ENCODE measurements at places on chromosomes 1 and 21. TPM values are rescaled to one million over a fixed set of nuclear protein-coding genes. Genes with fewer than 3 reads are reported as not detected.

DNA sequence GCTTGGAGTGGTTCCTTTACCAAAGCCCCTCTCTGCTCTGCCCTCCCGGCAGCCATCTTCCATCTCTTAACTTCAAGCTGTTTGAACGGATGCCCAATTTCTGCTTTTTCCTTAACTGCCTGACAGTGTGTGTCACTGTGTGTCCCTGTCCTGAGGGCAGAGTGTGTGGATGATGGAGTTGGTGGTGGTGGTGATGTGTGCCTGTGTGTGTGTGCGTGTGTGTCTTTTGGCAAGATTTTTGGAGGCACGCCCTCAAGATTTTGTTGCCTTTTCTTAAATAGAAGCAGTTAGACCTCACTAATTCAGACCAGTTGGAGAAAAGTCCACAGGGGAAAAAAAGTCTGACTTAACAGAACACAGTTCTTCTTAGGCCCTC is 30.3 kb downstream of the SERTAD4 start:
- no peak for DNase-seq

The TMEM125 gene
- total RNA-seq: 8.3 TPM

- DNase-seq: no peak
Observed at GRCh38 chr1:207649865-207650580, 5.1 kb downstream of the CR1L start.

GRCh38 chr21:45030682-45031570 is 43.5 kb upstream of the ADARB1 start:
- DNase-seq: no peak

- no peak for DNase-seq
Observed at GRCh38 chr1:3397311-3397710, 57.2 kb upstream of the ARHGEF16 start.

DNA sequence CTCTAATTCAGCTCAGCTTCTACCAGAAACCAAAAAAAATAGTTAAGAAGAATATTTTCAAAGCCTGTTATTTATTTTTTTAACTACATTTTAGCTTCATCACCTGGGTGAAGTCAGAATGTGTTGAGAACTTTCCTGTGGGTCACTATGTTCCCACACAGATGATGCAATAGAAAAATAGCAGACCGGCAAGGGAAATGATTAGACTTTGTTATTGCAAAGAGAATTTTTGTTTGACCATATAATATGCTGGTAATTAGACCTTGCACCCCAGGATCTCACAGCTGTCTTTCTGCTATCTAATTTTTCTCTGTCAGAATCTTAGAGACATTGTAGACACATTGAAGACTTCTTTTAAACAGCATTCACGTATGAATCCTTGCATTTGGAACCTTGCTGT is 299.3 kb downstream of the TBX15 start:
- DNase-seq: no peak

The LIPI gene
- not detected for total RNA-seq

DNA sequence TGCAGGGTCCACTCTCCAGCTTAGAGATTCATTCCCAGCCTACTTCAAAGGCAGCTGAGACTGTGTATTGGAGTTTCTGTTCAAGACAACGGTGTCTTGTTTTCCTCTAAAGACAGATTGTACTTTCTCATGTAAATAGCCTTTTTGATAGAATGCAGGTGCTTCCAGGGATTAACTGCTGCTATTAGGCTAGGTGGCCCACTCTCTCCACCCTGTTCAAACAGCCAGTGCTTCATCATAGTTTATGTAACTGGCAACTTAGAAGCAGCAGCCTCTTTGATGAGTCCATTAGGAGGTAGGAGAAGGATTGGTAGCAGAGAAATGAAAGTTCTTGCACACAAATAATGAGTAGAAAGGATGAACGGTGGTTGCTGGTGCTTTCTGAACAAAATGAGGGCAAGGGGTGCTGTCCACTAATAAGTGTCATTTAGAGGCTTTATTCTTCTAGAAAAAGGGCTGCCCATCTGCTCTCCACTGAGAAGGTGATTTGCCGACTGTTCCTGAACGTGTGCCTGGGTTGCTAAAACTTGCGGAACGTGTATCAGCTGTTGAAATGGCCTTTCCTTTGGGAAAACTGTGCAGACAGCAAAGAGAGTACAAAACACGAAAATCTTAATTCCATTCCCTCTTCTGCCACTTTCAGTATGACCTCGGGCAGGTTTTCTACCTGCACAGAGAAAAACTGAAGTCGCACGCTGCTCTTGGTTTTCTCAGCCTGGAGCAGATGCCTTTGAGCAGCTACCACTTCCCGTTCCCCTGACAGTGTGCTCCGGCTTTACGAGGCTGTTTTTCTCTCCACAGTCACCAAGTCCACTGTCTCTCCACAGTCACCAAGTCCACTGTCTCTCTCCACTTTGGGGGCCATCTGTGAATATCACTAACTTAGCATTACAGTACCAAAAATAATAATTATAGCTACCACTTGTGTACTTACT is 228.9 kb downstream of the KIF26B start:
- no peak for DNase-seq

DNA sequence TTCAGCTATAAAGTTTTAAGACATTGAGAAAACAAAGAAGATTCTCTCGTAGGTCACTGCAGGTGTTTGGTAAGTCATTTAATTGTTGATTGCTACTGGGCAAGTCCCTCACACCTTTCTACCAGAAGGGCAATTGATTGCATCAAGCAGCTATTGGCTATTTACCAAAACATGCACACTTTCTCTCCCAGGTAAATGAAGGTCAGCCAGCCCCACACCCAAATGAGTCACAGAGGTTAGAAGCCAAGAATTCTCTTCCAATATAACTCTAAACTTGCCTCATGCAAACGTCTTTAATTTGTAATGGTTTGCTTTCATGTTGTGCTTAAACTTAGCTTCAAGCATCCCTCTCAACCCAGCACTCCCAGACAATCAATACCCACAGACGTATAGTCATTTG is 475.3 kb upstream of the ADGRL2 start:
- no peak for DNase-seq

DNA sequence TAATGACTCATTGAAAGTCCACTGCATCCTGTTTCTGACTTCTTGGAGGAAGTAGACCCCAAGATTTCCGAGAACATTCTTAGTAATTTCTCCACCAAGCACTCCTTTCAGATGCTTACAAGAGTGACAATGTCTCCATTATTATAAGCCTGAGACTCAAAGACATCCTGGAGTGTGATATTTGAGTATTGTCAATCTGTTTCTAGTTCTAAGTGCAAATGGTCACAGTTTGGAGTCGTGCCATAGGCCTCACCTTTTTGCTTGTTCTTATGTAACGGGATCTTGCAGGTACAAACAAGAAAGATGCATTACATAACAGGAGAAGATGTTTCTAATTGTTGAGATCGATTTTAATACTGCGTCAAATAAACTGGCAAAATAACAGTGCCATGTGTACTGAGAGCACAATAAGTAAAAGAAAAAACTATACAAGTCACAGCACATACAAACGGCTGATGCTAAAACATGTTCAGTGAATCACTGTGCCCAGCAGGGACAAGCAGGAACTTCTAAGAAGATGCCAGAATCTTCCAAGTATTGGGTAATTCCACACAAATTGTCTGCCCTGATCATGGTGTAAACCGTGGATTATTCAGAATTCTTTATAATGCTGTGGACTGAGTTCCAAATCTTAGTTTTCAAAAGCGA is 54.1 kb downstream of the CD2 start:
- no peak for DNase-seq

The F13B gene
- not detected for total RNA-seq

The RHD gene
- total RNA-seq: under 0.01 TPM

The RPE65 gene
- total RNA-seq: not detected

The FMO5 gene
- total RNA-seq: 3.8 TPM

Measured in hematopoietic multipotent progenitor cell (in vitro differentiated cells).